ENCODE measurements at places on chromosomes 5 and 9.

- no peak for DNase-seq
These were observed 83.7 kb downstream of the TRPM6 start for GRCh38 chr9:74804018-74804385.

DNA sequence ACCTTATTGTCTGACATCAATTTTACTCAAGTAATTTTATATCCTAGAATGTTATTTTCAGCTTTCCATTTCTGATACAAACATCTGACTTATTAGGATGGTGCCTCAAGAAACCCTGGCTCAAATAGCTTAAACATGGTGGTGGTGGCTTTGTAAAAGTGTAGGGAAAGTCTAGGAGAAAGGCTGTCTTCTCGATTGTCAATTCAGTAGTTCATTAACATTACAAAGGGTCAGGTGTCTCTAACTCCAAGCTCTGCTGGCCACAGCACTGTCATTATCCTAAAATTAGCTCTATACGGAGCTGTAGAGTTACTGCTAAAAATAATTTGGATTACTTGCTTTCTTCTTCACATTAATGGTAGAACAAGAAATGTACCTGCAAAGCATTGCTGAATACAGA lies 1360.1 kb upstream of the CDH6 start:
- no peak for DNase-seq

DNA sequence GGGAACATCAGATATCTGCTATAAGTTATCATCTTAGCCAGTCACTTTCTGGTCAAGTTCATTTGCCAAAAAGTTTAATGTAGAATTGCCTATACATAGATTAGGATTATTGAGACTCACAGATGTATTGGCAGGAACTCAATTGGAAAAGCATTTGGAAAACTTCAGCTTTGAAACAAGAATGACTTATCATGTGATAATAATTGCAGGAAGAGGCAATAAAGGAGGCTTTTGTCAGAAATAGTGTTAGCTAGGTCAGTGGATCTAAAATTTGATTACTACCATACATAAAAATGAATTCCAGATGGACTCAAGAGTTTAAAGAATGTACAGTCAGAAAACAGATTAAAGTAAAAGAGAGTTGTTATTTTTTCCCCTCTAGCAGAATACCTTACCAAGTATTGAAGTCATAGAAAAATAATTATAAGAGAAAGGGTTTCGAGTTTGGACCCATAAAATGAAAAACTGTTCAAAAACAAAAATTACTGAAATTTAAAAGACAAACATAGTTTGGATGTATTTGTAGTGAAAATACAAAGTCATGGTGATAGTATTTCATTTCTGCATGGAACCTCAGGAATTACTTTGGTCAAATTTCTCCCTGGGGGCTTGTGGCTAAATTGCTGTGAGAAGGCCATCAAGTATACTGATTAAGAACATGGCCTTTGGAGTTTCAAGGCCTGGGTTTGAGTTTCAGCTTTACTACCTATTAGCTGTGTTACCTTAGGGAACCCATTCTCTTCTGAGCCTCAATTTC lies 159.9 kb downstream of the TMEM38B start:
- no peak for DNase-seq

GRCh38 chr5:72383726-72384125 lies 63.6 kb downstream of the PTCD2 start:
- no peak for DNase-seq

GRCh38 chr5:180802325-180803180 lies at the start of gene MGAT1:
Gene MGAT1 (minus strand): TSS chr5:180802806. CDS start chr5:180792971, 9,835 bp downstream.
- DNase-seq: no peak

GRCh38 chr5:134879456-134879855 lies 5.3 kb downstream of the TXNDC15 start:
- DNase-seq: no peak

DNA sequence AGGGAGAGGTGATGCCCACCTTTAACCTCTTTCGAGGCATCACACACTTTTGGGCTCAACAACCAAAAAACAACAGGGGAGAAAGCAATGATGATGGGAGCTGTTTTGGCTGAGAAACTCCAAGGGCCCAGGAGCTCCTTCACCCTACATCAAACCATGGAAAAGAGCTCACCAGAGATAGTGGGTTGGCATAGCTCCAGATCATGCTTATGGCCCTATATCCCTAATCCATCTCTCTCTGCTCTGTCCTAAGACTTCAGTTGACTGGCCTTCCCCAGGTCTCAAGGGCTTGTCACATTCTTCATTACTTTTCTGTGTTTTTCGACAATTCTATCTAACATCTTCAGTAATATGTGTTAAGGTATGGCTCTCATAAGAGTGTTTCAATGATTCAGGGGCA lies 5.7 kb upstream of the CTSL start:
- DNase-seq: no peak

DNA sequence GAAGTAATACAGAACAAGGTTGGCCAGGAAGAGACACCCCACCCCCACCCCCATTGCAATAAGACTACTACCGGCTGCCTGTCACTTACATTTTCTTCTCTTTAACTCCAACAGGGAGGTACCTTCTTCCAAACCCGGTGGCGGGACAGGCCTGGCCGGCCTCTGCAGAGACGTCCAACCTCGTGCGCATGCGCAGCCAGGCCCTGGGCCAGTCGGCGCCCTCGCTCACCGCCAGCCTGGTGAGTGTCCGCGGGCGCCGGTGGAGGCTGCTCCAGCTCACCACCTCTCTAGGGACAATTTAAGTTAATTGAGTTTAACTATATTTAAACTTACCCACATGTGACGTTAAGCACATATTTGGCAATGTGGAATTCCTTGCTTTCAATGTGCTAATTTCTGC lies 192.4 kb downstream of the MAST4 start:
- no peak for DNase-seq

- DNase-seq: peak; percentile 99
These were observed 25.9 kb upstream of the ANKRD55 start for GRCh38 chr5:56259002-56259511.

GRCh38 chr9:137619240-137620047 lies 639 bp downstream of the EHMT1 start:
- DNase-seq: no peak

- no peak for DNase-seq
These were observed 68.4 kb downstream of the PBX3 start for GRCh38 chr9:125815568-125815967.

DNA sequence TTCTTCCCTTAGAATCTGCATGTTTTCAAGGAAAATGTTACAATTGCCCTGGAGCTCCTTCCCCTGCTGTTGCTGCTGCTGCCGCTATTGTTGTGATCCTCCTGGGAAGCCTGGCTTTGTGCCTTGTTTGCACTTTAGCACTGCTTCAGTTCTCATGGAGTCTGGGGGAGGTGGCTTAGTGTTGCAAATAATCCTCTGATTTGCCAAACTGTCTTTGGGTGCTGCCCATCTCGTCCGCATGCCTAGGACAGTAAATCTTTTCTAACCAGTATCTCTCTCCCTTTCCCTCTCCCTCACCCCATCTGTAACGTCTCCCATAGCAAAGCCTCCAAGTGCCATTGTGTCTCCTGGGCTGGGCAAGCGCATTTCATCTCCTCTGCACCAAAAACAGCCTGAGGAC lies 30.3 kb downstream of the FAM240B start:
- DNase-seq: no peak

DNA sequence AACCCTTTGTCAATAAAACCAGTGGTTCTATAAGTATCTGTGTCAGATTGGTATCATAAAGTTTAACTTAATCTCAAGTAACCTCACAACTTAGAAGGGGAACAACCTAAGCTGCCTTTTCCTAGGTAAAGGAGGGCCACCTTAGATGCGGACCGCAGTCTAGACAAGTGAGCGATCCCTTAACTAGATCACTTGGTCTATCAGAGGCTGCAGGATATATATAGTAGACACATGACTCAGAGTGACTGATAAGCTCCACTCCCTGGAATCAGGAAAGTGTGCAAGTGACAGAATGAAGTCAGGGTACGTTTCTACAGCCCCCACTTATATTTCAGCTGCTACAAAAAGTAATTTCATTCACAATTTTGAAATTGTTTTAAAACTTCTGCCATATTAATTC lies 7.4 kb downstream of the REEP5 start:
- no peak for DNase-seq

- DNase-seq: no peak
These were observed 1.3 kb upstream of the NRARP start for GRCh38 chr9:137303151-137303892.

GRCh38 chr5:88377705-88378656 lies 109.3 kb upstream of the TMEM161B start:
- DNase-seq: no peak

GRCh38 chr5:74099538-74100267 lies 473.7 kb downstream of the ARHGEF28 start:
- no peak for DNase-seq

- no peak for DNase-seq
These were observed 41.3 kb downstream of the HABP4 start for GRCh38 chr9:96491079-96491879.

DNA sequence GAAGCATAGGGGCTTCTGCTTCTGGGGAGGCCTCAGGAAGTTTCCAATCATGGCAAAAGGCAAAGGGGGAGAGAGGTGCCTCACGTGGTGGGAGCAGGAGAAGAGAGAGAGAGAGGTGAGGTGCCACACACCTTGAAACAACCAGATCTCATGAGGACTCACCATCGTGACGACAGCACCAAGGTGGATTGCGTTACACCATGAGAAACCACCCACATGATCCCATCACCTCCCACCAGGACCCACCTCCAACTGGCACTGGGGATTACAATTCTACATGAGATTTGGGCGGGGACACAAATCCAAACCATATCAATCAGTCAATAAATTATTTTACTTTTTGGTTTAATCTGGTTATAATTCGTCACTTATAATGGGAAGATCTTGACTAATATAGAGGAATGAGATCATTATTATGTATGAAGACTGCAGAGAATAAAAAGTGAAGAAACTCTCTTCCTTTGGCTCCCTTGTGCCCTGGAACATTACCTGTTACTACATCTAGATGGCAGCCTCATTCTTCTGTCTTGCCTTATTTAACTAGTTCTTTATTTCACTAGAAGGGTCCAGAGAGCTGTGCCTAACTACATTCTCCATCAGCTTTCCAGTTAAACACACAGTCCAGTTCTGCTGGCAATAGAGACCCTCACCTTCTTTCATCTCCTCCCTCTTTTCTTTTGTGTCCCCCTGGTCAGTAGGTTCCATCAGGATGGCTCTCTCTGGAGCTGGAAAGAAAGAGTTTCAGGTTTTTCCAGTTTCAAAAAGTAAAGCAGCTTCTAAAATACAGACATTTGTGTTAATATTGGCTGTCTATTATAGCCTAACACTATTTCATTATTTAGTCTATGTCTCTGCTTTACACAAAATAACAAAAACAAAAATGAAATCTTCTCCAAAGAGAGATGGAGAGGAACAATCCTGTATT lies 21.7 kb upstream of the SPINK7 start:
- no peak for DNase-seq

GRCh38 chr9:130192382-130192999 lies 20.3 kb downstream of the NCS1 start:
- DNase-seq: no peak

DNA sequence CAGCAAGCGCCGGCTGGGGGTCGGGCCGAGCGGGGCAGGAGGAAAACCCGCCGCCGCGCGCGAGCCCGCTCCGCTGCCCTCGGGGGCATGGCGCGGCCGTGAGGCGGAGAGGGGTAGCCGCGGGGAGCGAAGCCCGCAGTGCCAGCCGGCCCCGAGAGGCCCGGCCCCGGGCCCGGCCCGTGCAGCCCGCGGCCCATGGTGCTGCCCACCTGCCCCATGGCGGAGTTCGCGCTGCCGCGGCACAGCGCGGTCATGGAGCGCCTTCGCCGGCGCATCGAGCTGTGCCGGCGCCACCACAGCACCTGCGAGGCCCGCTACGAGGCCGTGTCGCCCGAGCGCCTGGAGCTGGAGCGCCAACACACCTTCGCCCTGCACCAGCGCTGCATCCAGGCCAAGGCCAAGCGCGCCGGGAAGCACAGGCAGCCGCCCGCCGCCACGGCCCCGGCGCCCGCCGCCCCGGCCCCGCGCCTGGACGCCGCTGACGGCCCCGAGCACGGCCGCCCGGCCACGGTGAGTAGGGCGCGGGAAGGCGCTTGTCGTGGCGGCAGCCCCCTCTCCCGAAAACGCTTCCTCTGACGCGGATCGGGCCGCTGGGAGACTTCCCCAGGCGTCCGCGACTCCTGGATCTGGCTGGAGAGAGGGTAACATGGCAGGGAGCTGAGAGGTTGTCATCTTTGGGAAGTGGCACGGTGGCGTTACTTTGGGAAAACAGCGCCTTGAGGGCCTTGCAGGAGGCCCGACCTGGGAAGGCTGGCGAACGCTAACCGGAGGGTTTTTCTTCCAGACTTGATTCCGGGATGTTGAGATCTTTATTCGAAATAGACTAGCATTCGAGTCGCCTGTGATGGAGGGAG lies 523 bp downstream of the MAML1 start:
- DNase-seq: no peak

DNA sequence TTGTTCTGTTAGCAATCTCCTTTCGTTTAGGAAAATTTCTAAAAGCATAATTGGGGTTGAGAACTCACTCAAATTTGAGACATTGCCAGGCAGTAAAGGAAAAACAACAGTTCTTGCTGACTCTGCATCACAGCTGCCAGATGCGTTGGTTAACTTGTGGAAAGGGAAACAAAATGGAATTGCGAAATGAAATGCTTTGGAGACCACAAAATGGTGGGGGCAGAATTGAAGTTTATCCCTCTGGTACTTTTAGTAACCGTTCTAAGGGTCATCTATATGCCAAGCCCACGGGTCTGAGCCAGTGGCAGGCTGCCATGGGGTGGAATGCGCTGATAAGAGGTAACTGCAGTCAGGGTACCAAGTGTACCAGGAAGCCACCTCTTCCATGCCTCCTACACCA lies 28.6 kb upstream of the SELENOP start:
- peak; percentile 64 for DNase-seq

DNA sequence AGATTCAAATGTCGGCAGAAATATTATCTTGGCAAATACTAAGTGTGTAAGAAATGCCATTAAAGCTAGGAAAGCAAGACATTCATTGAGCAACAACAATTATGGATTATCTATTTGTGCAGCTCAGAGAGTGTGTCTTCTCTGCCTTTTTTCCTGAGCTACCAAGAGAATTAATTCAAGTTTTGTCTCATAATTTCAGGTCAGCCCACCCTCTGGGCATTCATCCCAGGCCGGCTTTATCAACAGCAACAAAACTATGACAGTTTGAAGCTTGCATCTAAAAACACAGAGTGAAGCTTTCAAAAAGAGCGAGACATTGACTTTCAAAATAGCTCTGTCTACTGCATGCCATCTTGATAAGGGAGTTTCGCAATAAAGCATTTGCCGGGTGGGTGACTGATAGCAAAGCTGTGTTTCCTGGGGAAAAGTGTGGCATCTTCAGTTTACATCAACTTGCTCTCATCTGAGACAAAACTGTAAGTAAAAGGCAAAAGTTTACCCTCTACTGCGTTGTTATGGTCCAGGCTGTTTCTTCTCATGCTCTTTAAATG lies 182.4 kb downstream of the IRX1 start:
- DNase-seq: no peak
